ENCODE measurements at places on chromosomes 2 and 18.

- no peak for DNase-seq
Observed at GRCh38 chr18:60196836-60197606, 175.6 kb downstream of the MC4R start.

DNA sequence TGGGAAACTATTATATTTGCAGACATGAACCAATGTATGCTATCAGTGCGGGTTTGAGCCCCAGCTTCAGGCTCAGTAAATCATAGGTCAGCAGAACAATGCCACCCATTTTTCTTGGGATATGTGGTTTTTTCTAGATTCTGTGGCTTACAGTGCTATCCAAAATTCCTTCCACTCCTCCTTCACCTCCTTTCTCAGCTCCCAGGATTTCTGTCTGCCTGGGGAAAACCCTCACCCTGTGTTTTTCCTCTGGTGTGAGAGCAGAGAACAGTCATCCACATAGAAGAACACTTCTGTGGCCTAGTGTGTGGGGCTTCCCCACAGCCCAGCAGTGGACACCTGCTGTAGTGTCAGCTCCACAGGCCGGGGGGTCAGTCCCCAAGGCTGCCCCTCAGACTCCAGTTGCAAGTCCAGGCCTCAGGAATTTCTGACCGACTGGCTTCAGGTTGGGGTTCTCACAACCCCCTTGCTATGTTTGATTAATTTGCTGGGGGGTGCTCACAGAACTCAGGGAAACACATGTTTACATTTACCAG lies 238.2 kb downstream of the LDLRAD4 start:
- no peak for DNase-seq

DNA sequence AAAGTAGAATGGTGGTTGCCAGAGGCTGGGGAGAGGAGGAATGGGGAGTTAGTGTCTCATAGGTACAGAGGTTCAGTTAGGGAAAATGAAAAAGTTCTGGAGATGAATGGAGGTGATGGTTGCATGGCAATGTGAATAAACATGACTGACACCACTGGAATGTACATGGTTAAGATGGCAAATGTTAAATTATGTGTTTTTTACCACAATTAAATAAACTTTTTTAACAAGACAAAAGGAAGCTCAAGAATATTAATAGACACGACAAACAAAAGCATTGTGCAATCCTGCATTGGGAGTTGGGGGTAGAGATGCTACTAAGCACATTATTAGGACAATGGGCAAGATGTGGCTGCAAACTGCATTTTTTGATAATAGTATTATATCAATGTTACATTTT lies 147.7 kb downstream of the TWIST2 start:
- DNase-seq = no peak

DNA sequence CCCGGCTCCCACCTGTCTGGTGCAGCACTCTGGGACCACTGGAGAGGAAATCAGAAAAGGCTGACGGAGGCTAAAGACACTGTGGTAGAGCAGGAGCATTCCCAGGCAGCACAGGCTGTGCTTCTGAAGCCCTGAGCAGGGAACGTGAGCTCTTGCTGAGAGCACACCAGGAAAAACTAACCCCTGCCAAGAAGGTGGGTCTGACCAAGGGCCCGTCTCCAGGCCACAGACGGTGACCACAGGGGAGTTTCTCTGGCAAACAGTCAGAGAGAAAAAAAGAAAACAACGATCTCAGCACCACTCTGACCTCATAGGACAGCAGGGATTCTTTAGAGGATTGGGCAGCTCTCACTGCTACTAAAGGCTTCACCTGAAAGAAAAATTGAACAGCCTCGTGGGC lies 201.4 kb downstream of the AFF3 start:
- no peak for DNase-seq
